NCI-H446 treated with DMSO at 0.1 percent for 48 hours (cell line): ENCODE measurements at places on chromosomes 7 and 10.

- DNase-seq: no peak
These were observed 64.3 kb upstream of the MDFIC start for GRCh38 chr7:114857605-114858004.

- DNase-seq: no peak
These were observed 59.6 kb upstream of the FAM180A start for GRCh38 chr7:135808206-135808605.

DNA sequence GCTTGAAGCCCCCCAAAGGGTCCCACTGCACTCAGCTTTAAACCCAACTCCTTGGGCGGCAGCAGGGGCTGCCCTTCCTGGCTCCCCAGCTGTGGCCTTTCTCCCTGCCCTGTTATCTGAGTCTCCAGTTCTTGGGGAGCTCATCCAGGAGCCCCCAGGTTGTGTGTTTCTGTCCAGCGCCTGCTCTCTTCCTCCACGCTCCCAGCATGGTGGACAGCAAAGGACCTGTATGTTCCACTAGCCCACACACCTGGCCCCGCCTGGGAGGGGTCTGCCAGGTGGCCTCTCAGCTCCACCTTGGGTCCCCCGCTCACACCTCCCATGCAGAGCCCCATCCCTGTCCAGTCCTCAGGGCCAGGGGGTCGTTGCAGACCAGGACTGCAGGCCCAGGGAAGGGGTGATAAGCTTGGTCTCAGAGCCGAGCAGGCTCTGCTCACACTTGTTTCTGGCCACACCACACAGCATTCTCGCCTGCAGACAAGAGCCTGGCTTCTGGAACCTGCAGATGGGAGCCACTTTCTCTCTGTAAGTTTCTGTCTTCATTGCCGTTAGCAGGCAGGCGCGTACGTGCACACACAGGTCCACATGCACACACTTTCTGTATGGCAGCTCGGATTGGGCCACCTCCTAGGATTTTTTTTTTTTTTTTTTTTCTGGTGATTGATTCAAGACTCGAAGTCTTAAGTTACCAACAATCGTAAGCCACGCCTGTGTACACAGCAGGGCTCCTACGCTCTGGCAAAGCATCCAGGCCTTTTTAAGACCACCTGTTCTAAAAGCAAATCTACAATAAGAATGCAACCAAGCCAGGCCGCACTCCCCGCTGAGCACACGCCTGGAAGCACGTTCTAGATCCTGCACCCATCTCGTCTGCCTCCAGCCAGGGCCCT is 104.6 kb downstream of the CYTH3 start:
- DNase-seq: no peak

- no peak for DNase-seq
These were observed 126.5 kb downstream of the AMPH start for GRCh38 chr7:38504684-38505083.

- DNase-seq: no peak
These were observed 1.5 kb downstream of the HECTD2 start for GRCh38 chr10:91411621-91412020.

DNA sequence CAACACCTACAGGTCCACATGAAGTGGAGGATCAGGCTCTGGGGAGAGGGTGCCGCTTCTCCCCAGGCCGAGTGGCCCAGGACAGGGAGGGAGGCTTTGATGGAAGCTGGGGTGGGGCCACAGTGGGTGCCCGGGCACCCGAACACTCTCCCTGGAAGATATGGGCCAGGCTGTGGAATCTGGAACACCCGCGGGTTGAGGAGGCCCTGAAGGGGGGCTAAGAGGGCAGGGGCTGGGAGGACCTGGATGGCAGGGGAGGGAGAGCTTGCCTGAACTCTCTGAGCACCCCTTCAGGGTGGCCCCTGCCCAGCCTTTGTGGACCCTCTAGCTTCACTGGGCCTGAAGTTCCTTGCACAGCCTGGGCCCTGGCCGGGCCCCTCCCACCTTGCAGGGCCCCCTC is 4.5 kb upstream of the NKX6-2 start:
- no peak for DNase-seq

GRCh38 chr7:47298636-47299035 is 283.3 kb downstream of the TNS3 start:
- no peak for DNase-seq

- DNase-seq: no peak
These were observed 198.1 kb downstream of the FZD1 start for GRCh38 chr7:91462316-91462715.

DNA sequence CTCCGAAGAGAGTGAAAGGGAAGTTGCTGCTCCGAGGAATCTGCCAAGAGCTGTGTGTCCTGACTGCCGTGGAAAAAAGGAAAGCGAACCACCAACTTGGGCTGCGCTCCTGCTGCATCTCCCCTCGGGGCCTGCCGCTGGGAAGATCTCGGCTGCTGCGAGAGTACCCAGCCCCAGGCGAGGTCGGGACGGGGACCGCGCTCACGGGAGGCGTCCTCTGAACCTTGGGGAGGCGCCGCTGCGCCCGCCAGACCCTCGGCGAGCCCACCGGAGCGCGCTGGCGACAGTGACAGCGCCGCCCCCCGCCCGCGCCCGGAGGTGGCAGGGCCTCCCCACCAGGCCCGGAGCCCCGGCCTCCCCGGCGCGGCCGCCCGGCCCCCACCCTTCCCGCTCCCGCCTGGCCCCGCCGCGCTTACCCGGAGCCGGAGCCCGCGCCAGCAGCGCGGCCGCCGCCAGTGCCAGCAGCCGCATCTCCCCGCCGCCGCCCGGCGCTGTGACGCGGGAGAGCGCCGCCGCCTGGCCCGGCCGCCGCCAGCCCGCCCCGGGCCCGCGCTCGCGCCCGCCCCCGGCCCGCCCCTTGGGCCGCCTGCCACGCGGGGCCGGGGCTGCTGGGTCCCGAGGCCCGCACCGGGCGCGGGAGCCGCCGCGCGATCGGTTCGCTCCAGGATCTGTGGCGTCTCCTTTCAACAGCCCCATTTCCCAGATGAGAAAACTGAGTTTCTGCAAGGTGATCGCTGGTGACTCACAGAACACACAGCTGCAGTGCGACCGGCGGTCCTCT is at the start of gene VSTM4:
Gene VSTM4, minus strand, starts transcription at position 508 of the 781 bp plus-strand sequence. Its CDS starts 37 bp downstream, at position 471.
- no peak for DNase-seq

- no peak for DNase-seq
These were observed 182.9 kb upstream of the SHH start for GRCh38 chr7:155995183-155995612.

- DNase-seq: no peak
These were observed 130.7 kb downstream of the PIP4K2A start for GRCh38 chr10:22583683-22584082.

GRCh38 chr10:43380610-43381222 is 9.3 kb downstream of the FXYD4 start:
- no peak for DNase-seq

DNA sequence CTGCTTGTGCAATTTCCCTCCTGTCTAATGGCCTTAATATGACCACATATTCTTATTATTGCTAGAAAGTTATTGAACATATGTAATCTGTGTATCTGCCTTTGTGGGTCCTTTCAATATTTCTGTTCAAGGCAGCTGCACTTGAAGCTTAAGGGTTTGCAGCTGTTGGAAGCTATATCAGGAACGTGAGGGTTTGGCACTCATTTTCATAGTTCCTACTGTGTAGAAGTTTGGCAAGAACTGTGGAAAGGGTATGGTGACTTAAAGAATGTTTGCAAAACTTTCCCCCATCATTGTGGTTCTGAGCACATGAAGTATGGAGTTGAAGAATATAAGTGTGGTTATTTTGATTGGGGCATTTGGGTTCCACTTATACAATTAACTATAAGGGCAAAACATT is 144.7 kb upstream of the SEMA3A start:
- DNase-seq: no peak

- DNase-seq: no peak
These were observed 16.3 kb downstream of the ZMIZ1 start for GRCh38 chr10:79084972-79085597.

DNA sequence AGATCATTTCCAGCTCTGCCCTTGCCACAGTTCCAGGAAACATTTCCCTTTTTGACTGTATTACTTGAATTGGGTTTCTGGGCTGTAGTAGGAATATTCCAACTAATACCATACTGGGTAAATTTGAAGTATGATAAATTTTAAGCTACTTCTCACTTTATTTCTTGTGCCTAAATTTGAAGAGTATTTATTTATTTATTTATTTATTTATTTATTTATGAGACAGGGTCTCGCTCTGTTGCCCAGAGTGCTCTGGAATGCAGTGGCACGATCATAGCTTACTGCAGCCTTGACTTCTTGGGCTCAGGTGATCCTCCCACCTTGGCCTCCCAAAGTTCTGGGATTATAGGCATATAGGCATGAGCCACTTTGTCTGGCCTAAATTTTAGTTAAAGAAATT is 105.5 kb downstream of the TPST1 start:
- DNase-seq: no peak
